ENCODE measurements at places on chromosomes 1 and 21.

DNA sequence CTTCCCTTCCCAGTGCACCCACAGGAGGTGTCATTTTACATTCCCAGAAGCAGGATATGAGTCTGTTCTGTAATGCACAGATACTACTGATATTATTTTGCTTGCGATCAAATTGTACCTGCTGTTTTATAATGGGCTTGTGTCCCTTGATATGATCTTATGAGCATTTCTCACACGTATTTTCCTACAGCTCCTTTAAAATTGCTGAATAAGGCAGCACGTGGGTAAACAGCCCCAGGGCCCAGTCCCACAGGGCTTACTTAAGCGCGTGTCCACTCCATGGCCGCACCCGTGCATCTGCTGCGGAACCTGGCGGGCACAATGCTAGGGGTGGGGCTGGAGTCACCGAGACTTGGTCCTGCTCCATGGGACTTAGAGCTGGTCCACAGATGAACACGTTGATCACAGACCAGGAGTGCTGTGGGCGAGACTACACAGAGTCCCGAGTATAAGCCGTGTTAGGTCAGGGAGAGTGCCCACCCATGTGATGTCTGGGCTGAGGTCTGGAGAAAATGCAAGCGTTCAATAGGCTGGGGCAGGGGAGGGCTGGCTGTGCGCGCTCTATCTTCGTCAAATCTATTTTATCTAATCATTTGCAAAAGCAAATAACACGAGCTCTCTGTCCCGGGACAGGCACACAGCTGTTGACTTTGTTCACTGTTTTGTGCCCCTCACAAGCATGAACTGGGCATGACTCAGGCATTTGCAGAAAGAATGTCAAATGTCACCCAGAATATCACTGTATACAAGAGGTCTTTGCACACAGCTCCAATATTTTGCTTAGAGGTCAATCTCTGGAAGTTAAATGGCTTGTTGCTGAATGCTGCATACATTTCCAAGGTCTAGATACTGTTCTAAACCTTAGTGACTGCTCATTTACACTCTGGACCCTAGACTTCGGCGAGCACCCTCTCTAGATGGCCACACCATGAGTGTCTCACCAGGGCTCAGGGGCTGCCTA lies 119.3 kb downstream of the CRYAA start:
- DNase-seq: no peak

DNA sequence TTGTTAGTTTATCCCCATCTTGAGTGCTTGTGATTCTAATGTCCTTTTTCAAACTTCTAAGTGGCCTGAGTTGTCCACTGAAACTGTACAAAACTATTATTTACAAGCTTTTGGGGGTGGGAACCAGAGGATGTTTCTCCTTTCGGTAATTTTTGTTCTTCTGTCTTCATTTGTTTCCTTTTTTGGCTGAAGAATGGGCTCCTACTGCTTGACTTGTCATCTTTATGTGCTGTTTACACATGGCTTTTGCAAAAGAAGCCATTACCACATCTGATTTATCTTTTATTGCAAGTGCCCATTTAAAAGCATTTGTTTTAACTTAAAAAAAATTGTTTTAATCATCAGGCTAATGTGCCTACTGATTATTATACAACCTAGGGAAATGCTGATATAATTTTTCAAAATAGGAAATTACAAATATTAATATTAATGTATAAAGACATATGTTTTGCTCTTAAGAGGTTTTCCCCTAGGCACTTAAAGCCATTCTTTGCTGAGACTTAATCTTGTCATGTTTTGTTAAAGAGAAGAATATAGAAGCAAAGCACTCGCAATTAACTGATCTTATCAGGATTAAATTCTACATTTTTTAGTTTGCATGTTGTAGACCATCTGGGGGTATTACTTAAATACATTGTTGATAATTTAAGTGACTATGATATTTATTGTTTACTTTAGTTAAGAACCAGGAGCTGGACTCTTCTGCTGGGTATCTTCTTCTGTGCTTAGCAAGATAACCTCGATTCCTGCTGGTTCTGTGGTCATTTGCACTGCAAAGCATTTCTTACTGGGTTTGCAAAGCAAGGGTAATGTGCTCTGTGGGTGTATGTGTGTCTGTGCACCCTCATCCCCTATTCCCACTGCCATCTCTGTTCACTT lies 40.1 kb downstream of the TMEM200B start:
- no peak for DNase-seq

DNA sequence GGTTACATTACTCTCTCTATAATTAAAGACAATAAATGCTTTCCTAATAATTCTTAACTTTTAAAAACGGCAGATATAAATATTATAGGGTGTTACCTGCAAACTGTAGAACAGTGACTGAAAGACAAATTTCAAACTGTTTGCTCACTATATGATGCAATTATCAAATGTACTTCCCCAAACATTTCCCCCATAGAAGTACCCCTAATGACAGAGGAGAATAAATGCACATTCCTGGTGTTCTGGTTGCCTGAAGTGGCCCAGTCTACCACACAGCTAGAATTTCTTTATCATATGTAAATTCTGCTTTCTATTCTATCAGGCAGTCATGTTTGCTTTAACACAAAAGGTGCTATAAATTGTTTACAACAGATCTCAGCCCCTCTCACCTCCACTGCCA lies 70.4 kb downstream of the VAV3 start:
- no peak for DNase-seq

DNA sequence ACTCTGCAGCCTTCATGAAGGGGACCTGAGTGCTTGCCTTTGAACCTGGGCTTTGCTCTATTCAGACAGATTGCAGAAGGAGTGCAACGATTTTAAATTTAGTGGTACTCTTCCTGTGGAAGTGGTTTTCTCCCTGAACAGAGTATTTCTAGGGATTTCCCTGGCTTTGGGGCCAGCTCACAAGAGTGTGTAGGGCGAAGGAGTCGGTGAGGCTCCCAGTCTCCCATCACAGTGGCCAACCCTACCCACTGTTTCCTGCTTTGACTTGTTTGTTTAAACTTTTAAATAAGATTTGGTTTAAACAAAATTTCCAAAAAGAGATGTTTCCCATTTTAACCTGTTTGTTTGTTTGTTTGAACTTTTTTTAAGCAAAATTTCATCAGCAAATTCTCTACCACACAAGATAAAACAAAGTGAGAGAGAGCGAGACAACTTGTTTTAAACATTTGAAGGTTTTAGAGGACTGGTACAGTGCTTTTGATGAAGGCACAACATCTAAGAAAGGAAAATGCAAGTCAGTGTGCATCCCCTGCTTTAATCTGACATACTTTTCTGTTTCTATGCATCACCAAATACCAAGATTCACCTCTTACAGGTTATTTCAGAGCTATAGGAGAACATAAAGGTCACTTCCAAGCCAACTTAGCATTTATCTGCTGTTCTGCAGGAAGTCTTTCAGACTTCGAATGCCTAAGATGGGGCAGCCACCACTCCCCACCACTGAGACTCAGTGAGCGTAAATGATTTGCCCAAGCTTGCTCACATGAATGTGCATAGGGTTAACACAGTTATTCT lies 6.6 kb downstream of the SELP start:
- DNase-seq: no peak

DNA sequence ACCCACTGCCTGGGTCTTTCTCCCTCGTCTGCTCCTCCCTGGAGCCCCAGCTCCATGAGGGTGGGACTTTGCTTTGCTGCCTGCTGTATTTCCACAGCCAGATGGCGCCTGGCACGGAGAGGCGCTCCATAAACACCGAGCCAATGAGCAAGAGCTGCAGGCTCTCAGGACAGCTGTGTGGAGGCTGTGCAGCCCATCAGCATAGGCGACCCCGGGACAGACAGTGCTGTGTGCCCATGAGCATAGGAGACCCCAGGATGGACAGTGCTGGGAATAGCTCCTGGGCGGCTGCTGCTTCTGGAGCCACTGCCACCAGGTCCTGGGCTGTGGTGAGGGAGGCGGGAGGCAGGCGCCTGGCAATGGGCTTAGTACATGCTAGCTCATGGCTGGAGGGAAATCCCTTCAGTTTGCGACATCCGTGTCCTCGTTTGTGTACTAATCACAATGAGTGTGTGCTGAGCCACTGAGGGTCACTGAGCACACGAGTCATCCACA lies 29.2 kb downstream of the CEP104 start:
- no peak for DNase-seq

- DNase-seq: no peak
These were observed 296.2 kb downstream of the LMX1A start for GRCh38 chr1:165060285-165060793.

DNA sequence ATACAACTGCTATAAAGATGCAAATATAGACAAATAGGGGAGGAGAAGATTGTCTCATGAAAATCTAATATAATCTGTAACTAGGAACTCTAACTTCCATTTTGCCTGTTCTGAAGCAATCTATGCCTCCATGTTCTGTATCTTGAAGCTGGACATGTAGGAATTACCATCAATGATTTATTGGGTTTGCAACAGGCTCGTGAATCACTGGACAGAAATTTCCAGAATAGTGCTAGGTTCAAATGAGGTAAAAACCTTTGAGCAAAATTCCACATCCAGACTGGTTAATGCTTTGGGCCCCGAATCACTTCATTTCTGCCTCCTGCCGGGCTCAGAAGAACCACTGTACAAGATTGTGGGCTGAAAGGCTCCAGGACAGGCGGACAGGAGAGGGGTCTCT lies 110.7 kb upstream of the CTTNBP2NL start:
- DNase-seq: no peak

DNA sequence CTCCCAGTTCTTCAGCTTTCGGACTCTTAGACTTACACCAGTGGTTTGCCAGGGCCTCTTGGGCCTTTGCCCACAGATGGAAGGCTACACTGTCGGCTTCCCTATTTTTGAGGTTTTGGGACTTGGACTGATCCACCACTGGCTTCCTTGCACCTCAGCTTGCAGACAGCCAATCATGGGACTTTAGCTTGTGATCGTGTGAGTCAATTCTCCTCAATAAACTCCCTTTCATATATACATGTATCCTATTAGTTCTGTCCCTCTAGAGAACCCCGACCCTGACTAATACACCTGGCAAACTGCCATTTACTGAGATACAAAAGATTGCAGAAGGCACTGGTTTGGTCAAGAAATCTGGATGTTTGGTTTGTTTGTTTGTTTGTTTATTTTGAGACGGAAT lies 6.4 kb upstream of the RAB4A start:
- no peak for DNase-seq

DNA sequence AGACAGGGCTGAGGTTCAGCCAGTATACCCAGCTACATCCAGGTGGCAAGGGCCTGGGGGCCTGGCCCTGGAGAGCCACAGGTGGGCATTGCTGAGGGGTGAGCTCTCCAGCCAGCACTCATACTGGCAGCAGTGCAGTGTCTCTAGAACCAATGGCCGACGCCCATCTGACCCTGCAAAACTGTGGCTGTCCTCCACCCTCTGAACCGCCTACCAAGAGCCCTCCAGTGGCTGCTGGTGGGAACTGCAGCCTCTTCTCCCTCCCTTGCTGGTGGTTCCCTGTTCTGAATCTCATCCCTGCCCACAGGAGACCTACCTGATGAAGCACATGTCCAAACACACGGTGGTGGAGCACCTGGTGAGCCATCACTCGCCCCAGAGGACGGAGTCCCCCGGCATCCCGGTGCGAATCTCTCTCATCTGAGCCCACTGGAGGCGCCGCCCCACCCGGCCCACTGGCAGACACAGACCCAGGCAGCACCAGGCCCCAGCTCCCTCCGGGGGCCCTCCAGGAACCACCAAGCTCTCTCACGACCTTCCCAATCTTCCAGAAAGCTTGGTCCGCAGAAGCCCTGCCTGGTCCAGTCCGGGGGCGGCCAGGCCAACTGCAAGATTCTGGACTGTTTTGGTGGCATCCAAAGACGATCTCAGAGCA lies 22.1 kb downstream of the A3GALT2 start:
- DNase-seq: peak; percentile 57

- no peak for DNase-seq
These were observed 8.0 kb downstream of the TNFRSF9 start for GRCh38 chr1:7932524-7933138.

DNA sequence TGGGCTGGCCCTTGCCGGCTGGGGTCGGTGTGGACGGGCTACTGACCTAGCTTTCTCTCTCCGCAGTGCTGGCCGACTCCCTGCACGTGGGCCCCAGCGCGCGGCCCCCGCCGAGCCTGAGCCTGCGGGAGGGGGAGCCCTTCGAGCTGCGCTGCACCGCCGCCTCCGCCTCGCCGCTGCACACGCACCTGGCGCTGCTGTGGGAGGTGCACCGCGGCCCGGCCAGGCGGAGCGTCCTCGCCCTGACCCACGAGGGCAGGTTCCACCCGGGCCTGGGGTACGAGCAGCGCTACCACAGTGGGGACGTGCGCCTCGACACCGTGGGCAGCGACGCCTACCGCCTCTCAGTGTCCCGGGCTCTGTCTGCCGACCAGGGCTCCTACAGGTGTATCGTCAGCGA lies 34.9 kb downstream of the PTGFRN start:
- DNase-seq: no peak

DNA sequence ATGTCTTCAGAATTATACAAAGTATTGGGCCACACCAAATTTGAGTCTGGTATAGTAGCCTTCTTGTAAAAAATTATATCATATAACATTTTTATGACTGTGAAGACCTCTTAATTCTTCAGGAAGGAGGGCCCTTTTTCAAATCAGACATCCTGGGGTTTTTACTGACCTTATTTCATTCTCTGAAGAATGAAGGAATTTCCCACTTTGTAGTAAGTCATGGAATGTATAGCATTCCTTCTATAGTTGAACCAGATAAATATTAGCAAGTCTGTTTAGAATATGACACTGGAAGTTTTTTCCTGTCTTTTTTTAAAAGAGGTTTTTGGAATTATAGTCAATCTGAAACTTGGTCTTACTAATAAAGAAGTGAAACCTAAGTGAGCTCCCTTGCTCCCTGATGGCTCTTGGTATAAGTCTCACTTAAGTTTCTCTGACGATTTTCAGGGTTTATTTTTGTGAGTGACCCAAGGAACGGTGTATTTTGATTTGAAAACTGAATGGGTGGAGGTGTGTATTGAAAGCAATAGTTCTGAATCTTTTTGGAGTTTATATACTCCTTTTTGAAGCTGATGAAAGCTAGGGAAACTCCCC lies 23.7 kb downstream of the SNX27 start:
- DNase-seq: no peak

DNA sequence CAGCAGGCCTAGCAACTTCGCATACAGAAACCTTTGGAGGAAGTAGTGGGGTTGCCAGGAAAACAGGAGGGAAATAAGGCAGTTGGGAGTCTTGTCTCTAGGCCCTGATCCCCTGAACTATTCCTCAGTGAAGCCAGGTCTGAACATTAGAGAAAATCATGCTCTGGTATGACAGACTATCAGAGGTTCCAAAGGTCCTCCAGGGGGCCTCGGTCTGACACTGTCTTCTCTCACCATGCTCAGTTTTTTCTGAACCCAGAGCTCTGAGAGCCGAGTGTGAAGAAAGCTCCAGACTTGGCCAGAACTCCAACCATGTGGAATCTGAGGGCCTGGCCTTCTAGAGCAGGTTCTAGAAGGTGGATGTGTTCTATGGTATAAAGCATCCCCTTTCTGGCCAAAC lies 4.0 kb downstream of the TOMM40L start:
- no peak for DNase-seq

- DNase-seq: no peak
These were observed 33.2 kb downstream of the RGS13 start for GRCh38 chr1:192669174-192669573.
